NCI-H1092 (cell line): ENCODE measurements at places on chromosomes 4 and X.
A peak's percentile ranks its signal among the peaks of the same experiment; 100 is the strongest.

DNA sequence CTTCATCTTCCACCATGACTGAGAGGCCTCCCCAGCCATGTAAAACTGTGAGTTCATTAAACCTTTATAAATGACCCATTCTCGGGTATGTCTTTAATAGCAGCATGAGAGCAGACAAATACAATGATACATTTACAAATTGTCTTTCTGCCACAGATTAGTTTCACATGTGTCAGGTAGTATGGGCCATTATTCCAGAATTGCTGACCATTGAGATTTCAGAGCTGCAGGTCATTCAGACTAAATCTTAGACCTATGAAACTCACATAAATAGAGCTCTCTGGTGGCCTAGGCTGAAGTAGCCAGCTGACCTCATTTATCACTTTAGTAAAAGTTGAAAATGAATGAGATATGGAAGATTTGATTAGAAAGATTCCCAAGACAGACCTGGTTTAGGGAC, 105.8 kb downstream of the FIP1L1 start:
- DNase-seq = no peak

GRCh38 chrX:45540181-45540580, 339.5 kb upstream of the DIPK2B start:
- DNase-seq = no peak

DNA sequence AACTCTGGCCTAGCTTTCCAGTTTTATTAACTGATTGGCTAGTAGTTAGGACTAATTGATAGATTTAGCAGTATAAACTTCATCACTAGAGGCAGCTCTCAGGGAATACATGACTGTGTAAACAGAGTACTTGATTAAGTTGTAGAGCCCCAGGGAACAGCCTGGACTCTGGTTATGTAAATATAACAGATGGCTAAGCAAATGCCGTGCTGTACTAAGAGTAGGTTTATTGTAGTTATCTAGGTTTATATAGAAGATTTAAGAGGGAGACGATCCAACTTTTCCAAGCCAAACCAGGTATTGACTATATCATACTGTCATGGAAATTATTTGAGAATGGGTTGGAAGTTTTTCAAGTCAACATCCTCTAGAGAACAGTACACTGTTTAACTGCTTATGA, 463.4 kb upstream of the GRID2 start:
- DNase-seq = peak; percentile 35

DNA sequence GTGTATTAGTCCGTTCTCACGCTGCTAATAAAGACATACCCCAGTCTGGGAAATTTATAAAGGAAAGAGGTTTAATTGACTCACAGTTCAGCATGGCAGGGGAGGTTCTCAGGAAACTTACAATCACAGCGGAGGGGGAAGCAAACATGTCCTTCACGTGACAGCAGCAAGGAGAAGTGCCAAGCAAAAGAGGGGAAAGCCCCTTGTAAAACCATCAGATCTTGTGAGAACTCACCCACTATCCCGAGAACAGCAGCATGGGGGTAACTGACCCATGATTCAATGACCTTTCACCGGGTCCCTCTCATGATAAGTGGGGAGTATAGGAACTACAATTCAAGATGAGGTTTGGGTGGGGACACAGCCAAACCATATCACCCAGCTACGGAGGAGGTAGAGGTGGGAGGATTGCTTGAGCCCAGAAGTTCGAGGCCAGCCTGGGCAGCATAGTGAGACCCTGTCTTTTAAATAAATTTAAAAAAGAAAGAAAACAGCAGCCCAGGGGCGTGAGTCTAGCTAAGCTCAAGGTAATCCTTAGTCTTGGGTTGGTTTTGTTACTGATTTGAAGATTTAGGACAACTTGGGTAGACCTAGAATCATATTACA, 46.4 kb upstream of the TMEM131L start:
- no peak for DNase-seq

GRCh38 chr4:22363036-22363435, 152.8 kb downstream of the ADGRA3 start:
- no peak for DNase-seq

DNA sequence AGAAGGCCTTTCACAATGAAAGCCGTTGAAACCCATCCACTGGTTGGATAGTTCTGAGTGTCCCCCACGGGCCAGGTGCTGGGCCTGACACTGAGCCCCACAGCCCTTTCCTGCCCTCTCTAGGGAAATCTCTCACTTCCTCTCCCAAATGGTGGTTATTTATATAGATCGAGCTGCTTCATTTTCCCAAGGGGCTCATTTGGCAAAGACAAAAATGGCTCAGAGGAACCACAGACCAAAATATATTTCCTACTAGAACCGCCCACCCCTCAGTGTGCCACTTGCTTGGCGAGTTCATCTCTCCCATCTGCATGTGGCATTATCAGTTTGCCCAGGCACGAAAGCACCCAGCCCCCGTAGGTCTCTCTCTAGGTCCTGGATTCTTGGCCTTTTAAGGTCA, 53.3 kb upstream of the STIM2 start:
- DNase-seq = no peak

- no peak for DNase-seq
Measured at GRCh38 chr4:147355847-147356246, 125.0 kb upstream of the EDNRA start.

DNA sequence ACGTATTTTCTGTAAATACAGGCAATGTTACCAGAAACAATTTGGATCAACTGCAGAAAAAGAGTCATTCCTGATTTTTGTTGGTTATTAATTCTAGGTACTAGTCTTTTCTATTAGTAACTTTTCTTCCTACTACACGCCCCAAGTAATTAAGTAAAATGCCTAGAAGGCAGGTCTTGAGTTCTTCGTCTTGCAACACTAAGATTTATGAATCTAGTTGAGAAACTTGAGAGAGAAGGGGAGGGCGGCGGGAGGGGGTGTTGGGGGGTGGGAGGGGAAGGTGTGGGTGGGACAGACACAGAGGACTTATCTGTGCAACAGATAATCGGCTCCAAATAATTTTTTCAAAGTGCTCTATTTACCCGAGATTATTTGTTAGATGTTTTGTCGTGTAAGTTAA, 3.0 kb downstream of the RAP2C start:
- DNase-seq = no peak

DNA sequence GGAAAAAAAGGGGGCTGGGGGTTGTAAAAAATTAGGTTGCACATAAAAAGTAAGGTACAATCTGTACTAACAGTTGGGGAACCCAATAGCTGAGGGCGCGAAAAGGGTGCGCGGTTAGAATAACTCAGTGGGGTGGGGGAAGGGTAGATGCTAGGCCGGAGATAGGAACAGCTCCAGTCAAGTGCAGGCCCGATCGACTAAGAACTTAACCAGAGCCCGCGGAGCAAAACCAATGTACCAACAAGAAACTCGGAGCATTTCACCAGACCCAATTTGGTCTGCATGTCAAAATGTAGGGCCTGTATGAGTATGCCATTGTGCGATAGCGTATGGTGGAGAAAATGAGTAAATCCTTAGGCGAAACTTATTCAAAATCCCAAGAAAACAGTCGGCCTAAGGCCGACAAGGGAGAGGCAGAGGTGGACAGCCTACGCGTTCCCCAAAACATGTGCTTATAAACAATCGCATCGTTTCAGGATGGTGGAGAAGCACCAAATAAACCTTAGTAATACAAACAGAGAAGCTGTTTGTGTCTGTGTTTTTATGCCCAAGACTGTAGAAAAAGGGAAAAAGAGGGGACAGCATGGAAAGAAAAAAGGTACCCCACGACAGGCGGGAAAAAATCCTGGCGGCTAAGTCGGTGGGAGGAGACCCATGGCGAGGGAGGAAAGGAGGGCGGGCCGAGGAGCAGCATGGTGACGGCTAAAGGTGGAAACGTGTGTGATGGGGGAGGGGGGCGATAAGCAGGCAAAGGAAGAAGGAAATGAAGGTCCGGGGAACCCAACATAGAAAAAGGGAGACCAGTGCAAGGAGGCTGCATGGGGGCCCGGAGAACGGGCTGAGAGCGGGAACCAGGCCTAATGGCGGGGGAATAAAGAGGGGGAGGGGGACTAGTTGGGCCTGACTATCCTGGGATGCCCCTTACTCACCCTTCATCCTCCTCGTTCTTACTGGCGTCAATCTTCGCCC, 990 bp downstream of the HNRNPD start:
- DNase-seq = peak; percentile 56

DNA sequence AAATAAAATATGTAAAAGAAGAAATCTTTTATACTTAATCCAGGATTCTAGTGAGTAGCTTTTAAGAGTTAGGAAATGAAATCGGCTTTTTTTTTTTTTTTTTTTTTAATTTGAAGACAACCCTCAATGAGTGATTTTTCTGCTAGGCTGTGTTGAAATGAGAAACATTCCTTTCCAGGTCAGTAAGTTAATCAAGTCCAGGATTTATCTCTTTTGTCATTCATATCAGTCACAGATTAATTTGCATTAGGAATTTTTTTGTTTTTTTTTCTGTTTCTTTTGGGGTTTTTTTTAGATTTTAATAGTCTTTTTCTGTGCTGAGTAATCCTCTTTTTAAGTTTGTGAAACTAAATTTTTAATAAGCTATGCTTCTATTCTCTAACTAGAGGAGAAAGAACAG, 448.1 kb downstream of the ADGRL3 start:
- DNase-seq = no peak

DNA sequence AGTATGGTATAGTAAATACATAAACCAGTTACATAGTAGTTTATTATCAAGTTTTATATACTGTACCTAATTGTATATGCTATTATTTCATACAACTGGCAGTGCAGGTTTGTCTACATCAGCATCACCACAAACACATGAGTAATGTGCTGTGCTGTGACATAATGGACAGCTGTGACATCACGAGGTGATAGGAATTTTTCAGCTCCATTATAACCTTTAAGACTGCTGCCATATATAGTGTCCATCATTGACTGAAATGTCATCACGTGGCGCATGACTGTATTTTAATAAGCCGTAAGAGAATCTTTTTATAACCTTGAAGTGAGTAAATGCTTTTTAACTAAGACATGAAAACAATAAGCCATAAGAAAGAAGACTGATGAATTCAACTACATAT, 44.8 kb upstream of the ANK2 start:
- no peak for DNase-seq

GRCh38 chr4:139455126-139455538, 1.2 kb downstream of the RAB33B start:
- DNase-seq = no peak

GRCh38 chrX:103343105-103343504, 13.1 kb downstream of the TCEAL7 start:
- DNase-seq = no peak

DNA sequence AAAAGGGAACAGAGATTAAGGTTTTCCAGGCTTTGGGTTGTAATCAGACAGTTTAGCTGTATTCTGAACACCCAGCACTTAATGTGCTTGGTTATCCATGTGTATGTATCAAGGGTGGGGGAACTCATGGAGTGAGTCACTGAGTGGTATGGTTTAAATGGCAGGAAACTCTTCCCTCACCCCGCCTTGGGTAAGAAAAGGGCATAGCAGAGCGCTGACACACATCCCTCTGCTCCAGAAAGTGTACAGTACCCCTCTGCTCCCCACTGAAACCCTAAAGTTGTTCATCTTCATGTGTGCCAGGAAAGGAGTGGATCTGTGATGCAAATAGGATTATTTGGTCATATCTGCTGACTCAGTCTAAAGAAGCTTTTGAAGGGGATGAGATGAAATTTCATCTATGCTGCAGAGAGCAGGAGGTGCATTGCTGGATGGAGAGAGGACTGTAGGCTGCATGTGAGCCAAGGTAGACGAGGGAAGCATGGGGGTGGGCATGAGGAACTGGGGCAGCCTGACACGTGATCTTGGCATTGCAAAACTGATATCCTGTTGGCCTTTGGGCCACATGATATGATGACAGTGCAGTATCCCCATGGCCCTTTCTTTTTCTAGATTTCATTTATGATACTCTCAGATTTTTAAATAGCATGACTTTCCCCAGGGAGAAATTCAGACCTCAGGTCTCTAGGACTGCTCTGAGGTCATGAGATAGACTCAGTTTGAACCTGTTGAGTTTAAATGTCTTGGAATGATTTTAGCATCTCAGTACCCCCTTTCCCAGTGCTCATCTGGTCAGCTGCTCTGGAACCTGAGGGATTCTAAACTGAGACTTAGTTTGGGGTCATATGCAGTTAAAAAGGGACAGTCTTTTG, 84.8 kb downstream of the TMEM164 start:
- DNase-seq = no peak

GRCh38 chrX:8914681-8915080, 113.5 kb upstream of the FAM9A start:
- no peak for DNase-seq

DNA sequence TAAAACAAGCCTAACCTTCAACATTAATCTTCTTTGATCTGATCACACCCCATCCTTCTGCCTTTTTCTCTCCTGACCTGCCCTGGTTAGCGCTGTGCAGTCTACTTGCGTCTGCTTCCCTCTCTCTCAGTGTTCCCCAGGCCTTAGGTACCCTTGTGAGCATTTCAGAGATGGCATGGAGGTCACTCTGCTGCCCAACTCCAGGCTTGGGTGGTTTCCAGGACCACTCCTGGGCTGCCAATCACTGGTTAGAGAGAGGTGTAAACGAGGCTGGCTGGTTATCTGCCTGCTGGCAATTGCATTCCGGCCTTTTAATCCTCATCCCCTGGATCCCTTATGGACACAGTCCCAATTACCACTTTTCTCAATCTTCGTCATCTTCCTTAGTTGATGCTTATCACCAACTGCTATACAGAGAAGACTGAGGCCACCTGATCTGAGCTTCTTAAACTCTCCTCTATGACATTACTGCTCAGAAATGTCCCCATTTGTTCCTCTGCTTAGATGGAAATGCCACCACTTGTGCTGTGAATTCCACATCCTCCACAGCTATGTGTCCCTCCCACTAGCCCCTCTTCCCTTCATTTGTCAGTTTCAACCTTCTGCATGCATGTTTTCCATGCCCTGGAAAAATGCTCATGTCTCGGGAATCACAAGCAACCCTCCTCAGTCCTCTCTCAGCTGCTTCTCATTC, 29.0 kb upstream of the BCLAF3 start:
- DNase-seq = no peak

GRCh38 chr4:176150356-176150682, 45.1 kb downstream of the SPATA4 start:
- no peak for DNase-seq

- DNase-seq = no peak
Measured at GRCh38 chrX:144627947-144628346, 619.4 kb upstream of the SPANXN1 start.

DNA sequence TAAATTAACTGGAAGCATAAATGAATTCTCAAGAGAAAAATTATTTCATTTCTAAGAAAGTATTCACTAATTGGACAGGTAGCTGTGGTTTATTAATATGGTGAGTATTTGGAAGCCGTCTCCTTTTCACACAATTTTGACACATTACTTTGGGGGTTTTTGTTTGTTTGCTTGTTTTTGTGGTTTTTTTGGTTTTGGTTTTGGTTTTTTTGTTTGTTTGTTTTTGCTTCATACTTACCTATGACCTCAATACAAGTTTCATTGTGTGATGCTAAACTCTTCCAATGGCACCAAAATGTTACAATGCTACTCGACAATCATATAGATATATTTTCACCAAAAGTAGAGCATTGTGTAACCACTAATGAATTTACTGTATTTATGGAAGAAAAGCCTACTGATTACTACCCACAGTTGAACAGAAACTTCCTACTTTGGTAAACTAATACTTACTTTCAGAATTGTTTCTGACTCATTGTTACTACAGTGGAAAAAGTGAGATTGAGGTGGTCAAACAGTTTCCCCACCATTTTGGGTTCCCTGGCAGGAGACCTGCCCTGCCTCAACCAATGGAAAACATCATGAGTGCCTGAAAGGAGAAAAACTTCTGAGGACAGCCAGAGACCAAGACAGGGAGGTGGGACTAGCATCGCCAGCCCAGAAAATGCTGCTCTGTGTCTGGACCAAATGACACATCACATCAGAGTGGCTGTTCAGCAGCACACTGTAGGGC, 443.1 kb downstream of the HNRNPD start:
- DNase-seq = no peak
